ENCODE measurements at places on chromosomes 7 and 10. TPM values are rescaled to one million over a fixed set of nuclear protein-coding genes. Genes with fewer than 3 reads are reported as not detected.

- H3K4me1 ChIP-seq = peaks cover 12% of the 10 kb centered on the region
- H3K27me3 ChIP-seq = no peaks in the 10 kb centered on the region
- no peak for DNase-seq
- peaks cover 5% of the 10 kb centered on the region for H3K36me3 ChIP-seq
Measured at GRCh38 chr10:11424456-11425295, 186.8 kb downstream of the USP6NL start.

- H3K27me3 ChIP-seq = peaks cover 10% of the 10 kb centered on the region
- DNase-seq = no peak
- no peak overlapping the region for H3K27ac ChIP-seq
Measured at GRCh38 chr7:39811161-39811614, 138.9 kb upstream of the CDK13 start.

GRCh38 chr7:366161-366803 is 76.3 kb downstream of the FOXL3 start:
- peak overlapping the region; percentile 39 for H3K27ac ChIP-seq
- peaks cover 53% of the 10 kb centered on the region for H3K4me1 ChIP-seq
- DNase-seq = no peak
- peak overlapping the region; percentile 21 for H3K4me3 ChIP-seq

- no peak for DNase-seq
- peaks cover 13% of the 10 kb centered on the region for H3K36me3 ChIP-seq
- H3K4me1 ChIP-seq = no peaks in the 10 kb centered on the region
- H3K4me3 ChIP-seq = no peak overlapping the region
- H3K27ac ChIP-seq = no peak overlapping the region
Measured at GRCh38 chr7:11082552-11083213, 109.0 kb downstream of the PHF14 start.

GRCh38 chr7:98727146-98727709 is 110.1 kb downstream of the NPTX2 start:
- H3K36me3 ChIP-seq = no peaks in the 10 kb centered on the region
- no peak overlapping the region for H3K4me3 ChIP-seq
- DNase-seq = no peak

- no peaks in the 10 kb centered on the region for H3K36me3 ChIP-seq
- DNase-seq = no peak
- no peak overlapping the region for H3K4me3 ChIP-seq
- H3K4me1 ChIP-seq = no peaks in the 10 kb centered on the region
- H3K27me3 ChIP-seq = no peaks in the 10 kb centered on the region
- no peak overlapping the region for H3K27ac ChIP-seq
Measured at GRCh38 chr10:52658112-52658511, 114.5 kb downstream of the MBL2 start.

GRCh38 chr7:27199849-27200760 is at the start of gene HOXA13:
HOXA13 (minus strand) TSS chr7:27200091; CDS start chr7:27200077, 14 bp downstream.
- peak within 1 kb of the TSS; percentile 65 for H3K4me3 ChIP-seq
- H3K27me3 ChIP-seq = peaks cover 72% of the 10 kb centered on the region
- H3K4me1 ChIP-seq = peaks cover 22% of the 10 kb centered on the region
- DNase-seq = peak; percentile 44
- no peak within 1 kb of the TSS for H3K27ac ChIP-seq

DNA sequence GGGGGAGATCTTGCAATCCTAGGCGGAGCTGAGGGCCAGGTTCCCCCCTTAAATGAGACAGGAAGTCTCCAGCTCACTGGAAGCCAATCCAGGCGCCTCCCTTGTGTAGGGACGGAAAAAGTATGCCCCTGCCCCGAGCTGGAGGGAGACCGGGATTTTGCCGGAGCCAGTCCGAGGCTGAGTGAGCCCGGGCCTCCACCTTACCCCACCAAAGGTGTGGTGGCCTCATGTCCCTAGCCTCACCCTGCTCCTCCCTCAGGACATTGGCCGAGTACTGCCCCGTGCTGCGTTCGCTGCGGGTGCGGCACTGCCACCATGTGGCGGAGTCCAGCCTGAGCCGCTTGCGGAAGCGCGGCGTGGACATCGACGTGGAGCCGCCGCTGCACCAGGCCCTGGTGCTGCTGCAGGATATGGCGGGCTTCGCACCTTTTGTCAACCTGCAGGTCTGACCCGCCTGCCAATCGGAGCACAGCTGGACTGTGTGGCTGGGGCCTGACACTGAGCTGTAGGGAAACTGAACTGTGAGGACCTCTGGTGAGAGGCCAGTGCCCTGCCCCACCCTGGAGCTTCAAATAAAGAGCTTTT is 2.0 kb downstream of the FBXL15 start:
- peak; percentile 80 for DNase-seq
- H3K4me3 ChIP-seq = peak overlapping the region; percentile 96
- peaks cover 7% of the 10 kb centered on the region for H3K27me3 ChIP-seq
- H3K4me1 ChIP-seq = peaks cover 46% of the 10 kb centered on the region

GRCh38 chr10:117398029-117398428 is 22.8 kb upstream of the PDZD8 start:
- no peak overlapping the region for H3K4me3 ChIP-seq
- no peak for DNase-seq
- H3K36me3 ChIP-seq = no peaks in the 10 kb centered on the region
- H3K27me3 ChIP-seq = peaks cover 6% of the 10 kb centered on the region

- peak overlapping the region; percentile 84 for H3K4me3 ChIP-seq
- no peak overlapping the region for H3K27ac ChIP-seq
- no peaks in the 10 kb centered on the region for H3K36me3 ChIP-seq
Measured at GRCh38 chr10:132306343-132306685, 1.4 kb downstream of the STK32C start.

DNA sequence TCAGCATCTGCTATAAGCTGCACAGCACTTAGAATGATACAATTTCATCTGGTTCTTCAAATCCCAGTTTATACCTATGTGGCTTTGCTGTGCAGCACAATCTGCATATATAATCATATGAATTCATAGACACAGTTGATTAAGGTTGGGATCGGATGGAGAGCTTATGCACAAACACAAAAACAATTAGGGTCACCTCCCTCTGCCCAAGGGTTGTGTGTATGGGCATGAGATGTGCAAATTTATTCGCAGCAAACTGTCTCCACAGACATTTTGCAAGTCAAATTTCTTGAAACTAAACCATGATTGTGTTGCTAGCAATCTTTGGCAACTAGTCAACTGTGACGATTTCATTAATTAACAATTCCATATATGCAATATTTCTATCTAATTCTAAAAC is 955.7 kb downstream of the SORCS3 start:
- no peak overlapping the region for H3K27ac ChIP-seq
- H3K4me3 ChIP-seq = no peak overlapping the region
- H3K27me3 ChIP-seq = no peaks in the 10 kb centered on the region
- DNase-seq = no peak

GRCh38 chr10:132648851-132649528 is 111.4 kb downstream of the INPP5A start:
- H3K27ac ChIP-seq = no peak overlapping the region
- H3K36me3 ChIP-seq = no peaks in the 10 kb centered on the region
- no peaks in the 10 kb centered on the region for H3K4me1 ChIP-seq
- H3K27me3 ChIP-seq = no peaks in the 10 kb centered on the region
- DNase-seq = no peak
- no peak overlapping the region for H3K4me3 ChIP-seq

DNA sequence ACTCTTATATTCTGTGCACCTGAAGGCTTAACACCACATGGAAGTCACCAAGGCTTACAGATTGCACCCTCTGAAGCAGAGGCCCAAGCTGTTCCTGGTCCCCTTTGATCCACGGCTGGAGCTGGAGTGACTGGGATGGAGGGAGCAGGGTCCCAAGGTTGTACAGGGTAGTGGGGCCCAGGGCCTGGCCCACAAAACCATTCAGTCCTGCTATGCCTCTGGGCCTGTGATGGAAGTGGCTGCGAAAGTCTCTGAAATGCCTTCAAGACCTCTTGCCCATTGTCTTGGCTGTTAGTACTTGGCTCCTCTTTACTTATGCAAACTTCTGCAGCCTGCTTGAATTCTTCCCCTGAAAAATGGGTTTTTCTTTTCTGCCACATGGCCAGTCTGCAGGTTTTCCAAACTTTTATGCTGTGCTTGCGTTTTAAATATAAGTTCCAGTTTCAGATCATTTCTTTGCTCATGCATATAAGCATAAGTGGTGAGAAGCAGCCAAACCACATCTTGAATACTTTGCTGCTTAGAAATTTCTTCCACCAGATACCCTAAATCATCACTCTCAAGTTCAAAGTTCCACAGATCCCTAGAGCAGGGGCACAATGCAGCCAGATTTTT is 53.4 kb downstream of the AKR1D1 start:
- no peak overlapping the region for H3K27ac ChIP-seq
- no peak overlapping the region for H3K4me3 ChIP-seq
- DNase-seq = no peak
- H3K27me3 ChIP-seq = no peaks in the 10 kb centered on the region
- H3K4me1 ChIP-seq = no peaks in the 10 kb centered on the region
- H3K36me3 ChIP-seq = no peaks in the 10 kb centered on the region

DNA sequence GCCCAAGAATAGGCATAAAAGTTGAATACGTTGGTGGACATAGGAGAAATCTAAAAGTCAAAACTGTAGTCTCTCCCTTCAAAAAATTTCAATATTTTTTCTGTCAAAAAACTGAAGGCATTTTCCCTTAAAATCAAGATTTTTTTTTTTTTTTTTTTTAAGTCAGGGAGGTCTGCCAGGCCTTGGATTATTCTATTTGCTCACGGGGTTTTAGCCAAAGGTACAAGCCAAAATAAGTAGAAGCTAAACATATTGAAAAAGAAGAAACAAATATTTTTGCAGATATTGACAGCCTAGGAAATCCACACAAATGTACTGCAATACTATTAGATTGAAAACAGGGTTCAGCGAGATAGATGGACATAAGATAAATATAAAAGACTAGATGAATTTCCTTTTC is 190.1 kb upstream of the PLXDC2 start:
- no peaks in the 10 kb centered on the region for H3K27me3 ChIP-seq
- no peak for DNase-seq
- no peaks in the 10 kb centered on the region for H3K36me3 ChIP-seq

DNA sequence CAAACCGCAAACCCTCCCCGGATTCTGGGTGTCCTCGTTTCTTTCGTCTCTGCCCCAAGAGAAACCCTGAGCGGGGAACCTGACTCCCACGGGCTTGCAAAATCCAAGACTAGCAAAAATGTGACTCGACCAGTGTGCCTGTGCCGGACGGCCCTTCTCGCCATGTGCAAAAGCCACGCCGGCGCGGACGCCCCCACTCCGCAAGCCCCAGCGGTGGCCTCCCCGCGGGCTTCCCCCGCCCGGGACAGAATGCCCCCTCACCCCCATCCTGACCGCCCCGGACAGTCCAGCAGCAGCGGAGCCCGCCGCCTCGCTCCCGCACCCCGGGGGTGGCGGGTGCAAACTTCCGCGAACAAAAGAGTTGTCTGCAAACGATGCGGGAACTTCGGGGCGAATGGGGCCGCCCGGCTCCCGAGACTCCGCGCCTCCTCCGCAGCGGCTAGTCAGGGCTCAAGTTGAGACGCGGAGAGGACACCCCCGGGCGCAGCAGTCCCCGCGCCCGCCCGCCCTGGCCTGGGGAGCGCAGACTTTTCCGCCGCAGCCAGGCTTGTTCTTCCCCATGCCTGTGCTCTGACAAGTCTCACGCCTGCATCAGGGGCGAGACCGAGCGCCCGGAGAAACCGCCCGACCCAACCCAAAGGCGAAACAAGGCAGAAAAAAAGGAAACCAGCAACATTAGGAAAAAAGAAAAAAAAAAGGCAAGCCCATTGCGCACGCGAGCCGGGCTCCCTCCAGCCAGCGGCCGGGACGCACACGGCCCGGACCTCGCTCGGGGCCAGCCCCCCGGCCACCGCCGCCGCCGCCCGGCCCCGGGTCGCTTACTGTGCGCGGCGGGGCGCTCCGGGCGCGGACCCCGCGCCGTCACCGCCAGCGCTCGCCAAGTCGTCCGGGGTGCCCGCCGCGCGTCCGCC is 732 bp downstream of the FAM53B start:
- peaks cover 9% of the 10 kb centered on the region for H3K36me3 ChIP-seq
- H3K27ac ChIP-seq = peak overlapping the region; percentile 93
- H3K4me3 ChIP-seq = peak overlapping the region; percentile 91

- no peaks in the 10 kb centered on the region for H3K36me3 ChIP-seq
- peaks cover 11% of the 10 kb centered on the region for H3K4me1 ChIP-seq
Measured at GRCh38 chr7:86953653-86954336, 105.7 kb downstream of the ELAPOR2 start.

DNA sequence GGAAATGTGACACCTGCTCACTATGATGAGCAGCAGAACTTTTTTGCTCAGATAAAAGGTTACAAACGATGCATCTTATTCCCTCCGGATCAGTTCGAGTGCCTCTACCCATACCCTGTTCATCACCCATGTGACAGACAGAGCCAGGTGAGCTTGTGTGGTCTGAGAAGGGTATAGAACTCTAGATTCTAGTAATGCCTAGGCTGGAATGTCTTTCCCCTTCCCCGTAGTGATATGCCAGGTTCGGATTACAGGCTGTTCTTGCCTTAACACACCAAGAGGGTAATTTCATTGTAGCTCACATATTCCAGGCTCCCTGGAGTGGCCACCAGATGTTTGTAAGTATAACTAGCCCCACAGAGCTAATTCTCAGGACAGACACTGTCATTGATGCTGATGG is 9.2 kb downstream of the HIF1AN start:
- H3K4me1 ChIP-seq = peaks cover 2% of the 10 kb centered on the region
- no peak for DNase-seq
- H3K27me3 ChIP-seq = no peaks in the 10 kb centered on the region
- H3K4me3 ChIP-seq = no peak overlapping the region

- no peak overlapping the region for H3K27ac ChIP-seq
- H3K27me3 ChIP-seq = no peaks in the 10 kb centered on the region
- H3K36me3 ChIP-seq = no peaks in the 10 kb centered on the region
- no peak overlapping the region for H3K4me3 ChIP-seq
Measured at GRCh38 chr10:132117146-132117545, 51.4 kb downstream of the JAKMIP3 start.

GRCh38 chr10:96820765-96821164 is 11.3 kb upstream of the LCOR start:
- no peak for DNase-seq
- no peaks in the 10 kb centered on the region for H3K4me1 ChIP-seq
- H3K27ac ChIP-seq = no peak overlapping the region
- no peaks in the 10 kb centered on the region for H3K36me3 ChIP-seq
- H3K27me3 ChIP-seq = no peaks in the 10 kb centered on the region
- no peak overlapping the region for H3K4me3 ChIP-seq

GRCh38 chr10:130350996-130351395 is 214.8 kb downstream of the GLRX3 start:
- H3K4me3 ChIP-seq = no peak overlapping the region
- no peaks in the 10 kb centered on the region for H3K36me3 ChIP-seq
- no peaks in the 10 kb centered on the region for H3K4me1 ChIP-seq
- peaks cover 2% of the 10 kb centered on the region for H3K27me3 ChIP-seq
- H3K27ac ChIP-seq = no peak overlapping the region

DNA sequence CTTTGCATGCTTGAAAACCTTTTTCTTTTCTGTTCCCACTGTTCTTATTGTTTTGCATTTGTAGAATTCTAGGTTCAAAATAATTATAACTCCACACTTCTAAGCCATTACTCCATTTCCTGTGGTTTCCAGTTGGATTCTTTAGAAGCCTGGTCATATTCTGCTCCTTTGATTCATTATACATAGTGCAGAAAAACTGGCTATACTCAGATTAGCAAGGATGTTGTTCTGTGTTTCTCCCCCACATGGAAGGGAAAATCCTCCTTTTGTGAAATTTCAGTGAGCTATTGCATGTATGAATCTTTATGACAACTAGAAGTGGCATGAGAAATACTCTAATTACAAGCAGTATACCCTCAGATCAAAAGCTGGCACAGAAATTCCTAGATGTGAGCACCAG is 79.5 kb downstream of the SLC13A1 start:
- H3K27ac ChIP-seq = no peak overlapping the region

The OR2A1 gene
- total RNA-seq = not detected

The FAM237B gene
- total RNA-seq = not detected

The GNAI1 gene
- total RNA-seq = 3.6 TPM

The NRP1 gene
- total RNA-seq = 0.44 TPM

The GHRHR gene
- total RNA-seq = not detected

The C10orf62 gene
- not detected for total RNA-seq

The SLC13A1 gene
- total RNA-seq = not detected

The CD36 gene
- not detected for total RNA-seq

The OR2A5 gene
- total RNA-seq = not detected

All from activated CD4-positive, alpha-beta T cell treated with anti-CD3 and anti-CD28 coated beads for 36 hours (primary cell).